ENCODE measurements at places on chromosomes 5 and 9.

- no peak for DNase-seq
Observed at GRCh38 chr5:58150926-58151325, 309.0 kb downstream of the PLK2 start.

GRCh38 chr5:156201788-156202403 is 125.1 kb upstream of the SGCD start:
- DNase-seq = no peak

GRCh38 chr9:13322828-13323550 is 43.5 kb upstream of the MPDZ start:
- no peak for DNase-seq

DNA sequence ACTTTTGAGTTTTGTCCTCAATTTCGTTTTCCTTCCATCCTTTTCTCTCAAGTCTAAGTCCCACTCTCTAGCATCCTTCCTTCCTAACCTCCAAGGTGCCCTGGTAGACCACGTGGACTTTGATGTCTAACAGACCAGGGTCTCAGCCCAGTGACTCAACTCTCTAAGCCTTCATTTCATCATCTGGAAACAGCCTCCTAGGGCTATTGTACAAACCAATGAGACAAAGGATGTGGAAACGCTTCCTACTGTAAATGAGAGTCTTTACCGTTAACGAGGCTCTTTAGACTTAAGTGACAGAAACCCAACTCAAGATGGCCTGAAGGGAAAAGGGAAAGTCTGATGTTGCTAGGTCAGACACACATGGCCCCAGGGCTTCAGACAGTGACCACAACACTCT is 49.2 kb upstream of the CPLX2 start:
- no peak for DNase-seq

- DNase-seq = no peak
Observed at GRCh38 chr9:75539523-75539922, 350.9 kb upstream of the PCSK5 start.

GRCh38 chr9:127816362-127816725 is 13.7 kb downstream of the FPGS start:
- DNase-seq = no peak

DNA sequence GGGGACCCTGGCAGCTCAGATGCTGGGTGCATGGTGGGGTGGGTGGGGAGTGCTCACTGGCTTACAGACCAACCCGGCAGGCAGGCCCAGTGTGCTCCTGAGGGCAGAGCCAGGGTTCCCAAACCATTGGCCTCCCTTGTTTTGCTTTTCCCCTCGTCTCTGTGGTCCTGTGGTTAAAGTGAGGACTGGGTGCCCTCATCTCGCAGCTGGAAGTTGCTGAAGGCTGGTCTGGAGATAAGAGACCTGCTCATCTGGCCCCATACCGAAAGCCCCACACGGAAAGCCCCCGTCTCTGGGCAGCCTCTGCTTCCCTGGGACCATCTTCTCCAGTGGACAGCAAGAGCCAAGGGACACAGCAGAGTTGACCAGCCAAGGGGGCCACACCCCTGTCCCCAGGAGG is 9.8 kb upstream of the NACC2 start:
- DNase-seq = no peak

DNA sequence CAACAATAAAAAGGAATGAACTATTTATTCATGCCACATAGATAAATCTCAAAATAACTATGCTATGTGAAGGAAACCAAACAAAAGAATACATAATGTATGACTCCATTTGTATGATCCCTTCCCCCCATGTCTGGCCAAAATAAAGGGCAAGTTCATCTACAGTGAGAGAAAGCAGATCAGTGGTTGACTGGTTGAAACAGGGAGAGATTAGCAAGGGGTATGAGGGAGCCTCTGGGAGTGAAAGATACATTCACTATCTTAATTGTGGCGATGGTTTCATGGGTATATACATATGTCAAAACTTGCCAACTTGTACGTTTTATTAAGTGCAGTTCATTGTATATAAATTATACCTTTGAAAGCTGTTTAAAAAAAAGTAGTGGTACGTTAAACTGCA is 4.8 kb downstream of the PSMD5 start:
- no peak for DNase-seq

DNA sequence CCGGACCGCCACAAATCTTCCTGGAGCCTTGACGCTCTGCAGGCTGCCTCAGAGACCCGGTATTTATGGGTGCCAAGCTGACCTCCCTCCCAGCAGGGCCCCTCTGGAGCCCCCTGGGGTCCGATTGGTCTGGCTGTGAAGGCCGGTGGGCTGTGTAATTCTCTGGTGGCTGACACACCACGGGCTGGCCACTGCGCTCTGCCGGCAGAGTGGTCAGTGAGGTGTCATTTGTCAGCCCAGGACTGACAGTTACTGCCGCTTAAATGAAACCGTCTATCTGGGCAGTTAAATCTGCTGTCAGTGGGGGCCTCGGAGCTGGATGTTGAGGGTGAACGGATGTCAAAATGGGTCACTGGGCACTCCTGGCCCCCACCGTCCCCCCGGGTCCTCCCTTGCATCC is 10.7 kb downstream of the NR5A1 start:
- DNase-seq = no peak

GRCh38 chr5:55356896-55357295 is 49.1 kb downstream of the MTREX start:
- DNase-seq = no peak

DNA sequence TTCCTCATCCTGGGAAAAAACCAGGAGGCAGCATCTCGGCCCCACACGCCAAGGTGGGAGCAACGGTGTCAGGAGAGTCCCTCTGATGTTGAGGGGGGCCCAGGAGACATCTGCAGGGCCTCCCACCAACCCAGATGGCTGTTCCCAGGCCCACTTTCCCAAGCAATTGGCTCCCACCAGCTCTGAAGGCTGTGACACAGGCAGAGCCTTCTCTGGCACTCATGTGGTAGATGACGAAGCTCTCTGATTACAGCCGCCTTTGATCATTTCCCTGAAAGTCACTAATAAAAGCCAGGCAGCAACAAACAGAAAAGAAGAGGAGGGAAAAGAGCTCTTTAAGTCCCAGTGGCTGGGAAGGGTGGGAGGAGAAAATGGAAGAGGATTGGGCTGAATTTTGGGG is 226.5 kb downstream of the CDK5RAP2 start:
- no peak for DNase-seq

DNA sequence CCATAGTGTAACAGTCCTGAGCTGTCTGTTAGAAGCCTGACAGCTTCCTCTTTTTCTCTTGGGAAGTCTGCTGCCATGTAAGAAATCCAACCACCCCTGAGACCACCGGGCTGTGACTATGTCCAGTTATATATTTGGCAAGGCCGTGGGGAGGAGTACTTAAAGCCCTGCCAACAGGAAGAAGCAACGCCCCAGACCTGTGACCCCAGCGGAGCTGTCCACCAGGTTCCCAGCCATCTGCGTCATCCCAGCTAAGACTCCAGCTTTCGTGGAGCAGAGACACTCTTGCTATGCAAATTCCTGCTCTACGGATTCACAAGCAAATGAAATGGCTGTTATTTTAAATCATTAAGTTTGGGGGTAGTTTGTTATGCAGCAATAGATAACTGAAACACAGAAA is 417.3 kb downstream of the TLE4 start:
- DNase-seq = no peak

- DNase-seq = peak; percentile 43
Observed at GRCh38 chr9:113589890-113590289, 126.4 kb downstream of the RGS3 start.

- no peak for DNase-seq
Observed at GRCh38 chr9:127524373-127524772, 73.1 kb downstream of the LRSAM1 start.

GRCh38 chr9:134930398-134930797 is 12.7 kb upstream of the FCN1 start:
- no peak for DNase-seq

GRCh38 chr9:20620650-20621470 is 1.4 kb downstream of the MLLT3 start:
- DNase-seq = peak; percentile 60

DNA sequence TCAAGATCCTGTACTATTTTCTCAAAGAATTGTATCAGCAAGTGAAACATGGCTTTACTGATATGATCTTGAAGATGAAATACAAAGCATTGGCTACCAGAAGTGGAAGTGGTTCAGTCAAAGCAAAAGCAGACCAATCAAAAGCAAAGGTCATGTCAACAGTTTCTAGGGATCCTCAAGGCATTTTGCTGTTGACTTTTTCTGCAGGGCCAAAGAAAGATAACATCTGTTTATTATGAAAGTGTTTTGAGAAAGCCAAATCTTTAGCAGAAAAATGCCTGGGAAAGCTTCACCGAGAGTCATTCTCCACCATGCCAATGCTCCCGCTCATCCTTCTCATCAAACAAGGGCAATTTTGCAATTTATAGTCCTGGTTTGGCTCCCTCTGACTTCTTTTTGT is 90.3 kb upstream of the ACO1 start:
- no peak for DNase-seq

- DNase-seq = no peak
Observed at GRCh38 chr5:133980652-133981051, 12.2 kb upstream of the C5orf15 start.

DNA sequence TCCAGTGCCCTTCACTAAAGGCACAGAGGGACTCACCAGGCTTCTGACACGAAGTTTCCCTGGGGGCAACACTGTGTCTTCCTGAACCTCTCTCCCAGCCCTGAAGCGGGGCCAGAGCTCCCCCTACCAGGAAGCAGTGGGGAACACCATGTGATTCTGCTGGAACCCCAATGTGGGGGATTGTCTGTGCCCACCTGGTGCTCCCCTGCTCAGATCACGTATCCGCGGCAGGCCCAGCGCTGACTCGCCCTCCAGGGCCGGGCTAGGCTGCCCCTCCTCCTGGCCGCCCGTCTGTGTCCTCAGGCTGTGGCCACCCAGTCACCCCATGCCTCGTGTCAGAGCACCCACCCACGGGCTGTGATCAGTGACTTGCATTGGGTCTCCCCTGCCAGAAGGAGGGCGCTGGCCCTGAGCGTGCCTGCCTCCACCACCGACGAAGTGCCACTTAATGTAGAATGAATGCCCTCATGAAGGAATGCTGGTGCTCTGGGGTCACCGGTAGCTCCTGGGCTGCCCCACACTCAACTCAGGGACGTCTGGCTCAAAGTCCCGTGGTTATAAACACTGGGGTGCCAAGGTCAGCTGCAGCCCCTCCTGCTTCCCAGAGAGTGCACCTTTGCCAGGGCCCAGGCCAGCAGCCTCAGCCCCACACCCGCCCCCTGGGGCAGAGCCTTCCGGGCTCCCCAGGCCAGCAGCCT is 22.1 kb downstream of the SARDH start:
- DNase-seq = peak; percentile 23

DNA sequence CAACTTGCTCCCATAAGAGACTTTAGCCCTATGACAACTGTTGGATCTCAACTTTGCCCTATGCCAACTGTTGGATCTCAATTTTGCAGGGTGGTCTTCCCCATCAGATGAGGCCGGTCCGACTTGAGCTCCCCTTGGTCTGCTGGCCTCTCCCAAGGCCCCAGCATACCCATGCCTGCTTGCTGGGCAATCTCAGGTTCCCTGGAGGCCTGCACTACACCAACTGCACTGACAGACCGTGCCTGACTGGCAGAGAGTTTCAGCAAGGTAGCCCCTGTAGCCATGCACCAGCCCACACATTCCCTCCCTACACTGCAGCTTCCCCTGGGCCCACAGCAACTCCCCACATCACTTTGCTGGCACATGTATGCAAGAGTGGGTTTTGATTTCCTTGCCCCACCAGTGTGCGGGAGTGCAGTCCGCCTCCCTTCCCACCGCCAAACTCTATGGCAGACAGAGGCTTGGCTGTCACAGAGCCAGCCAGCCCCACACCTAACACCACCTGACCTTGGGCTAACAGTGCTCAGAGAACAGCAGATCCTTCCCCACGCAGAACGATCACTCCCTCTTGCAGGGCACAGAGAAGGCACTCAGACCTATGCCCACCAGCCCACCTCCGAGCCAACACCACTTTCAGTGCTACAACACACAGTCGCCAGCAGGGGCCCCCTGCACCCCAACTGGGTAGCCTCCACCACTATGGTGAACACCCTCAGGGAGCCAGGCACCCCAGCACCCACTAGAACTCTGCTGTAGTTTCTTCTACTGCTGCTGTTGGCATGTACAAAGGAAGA is 279.9 kb upstream of the COX7C start:
- DNase-seq = no peak

- no peak for DNase-seq
Observed at GRCh38 chr9:114493521-114494184, 11.6 kb downstream of the WHRN start.

DNA sequence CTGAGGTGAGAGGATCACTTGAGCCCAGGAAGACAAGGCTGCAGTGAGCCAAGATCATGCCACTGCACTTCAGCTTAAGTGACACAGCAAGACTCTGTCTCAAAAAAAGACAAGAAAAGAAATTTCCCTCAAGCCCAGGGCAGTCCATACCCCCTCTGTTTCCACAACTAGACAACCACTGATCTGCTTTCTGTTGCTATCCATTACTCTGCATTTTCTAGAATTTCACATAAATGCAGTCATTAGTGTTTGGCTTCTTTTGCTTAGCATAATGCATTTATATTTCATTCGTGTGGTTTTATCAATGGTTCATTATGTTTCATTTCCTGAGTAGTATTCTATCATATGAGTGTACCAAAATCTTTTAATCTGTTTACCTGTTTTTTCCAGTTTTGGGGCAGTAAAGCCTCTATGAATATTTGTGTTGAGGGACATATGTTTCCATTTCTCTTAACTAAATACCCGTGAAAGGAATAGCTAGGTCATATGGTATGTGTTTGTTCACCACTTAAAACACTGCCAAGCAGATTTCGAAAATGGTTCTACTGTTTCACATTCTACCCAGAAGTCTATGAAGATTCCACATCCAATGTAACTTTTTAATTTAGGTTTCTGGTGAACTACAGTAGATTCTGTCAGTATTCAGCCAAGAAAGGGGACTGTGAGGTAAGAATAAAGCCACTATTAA is 271.8 kb downstream of the ZNF608 start:
- DNase-seq = no peak

DNA sequence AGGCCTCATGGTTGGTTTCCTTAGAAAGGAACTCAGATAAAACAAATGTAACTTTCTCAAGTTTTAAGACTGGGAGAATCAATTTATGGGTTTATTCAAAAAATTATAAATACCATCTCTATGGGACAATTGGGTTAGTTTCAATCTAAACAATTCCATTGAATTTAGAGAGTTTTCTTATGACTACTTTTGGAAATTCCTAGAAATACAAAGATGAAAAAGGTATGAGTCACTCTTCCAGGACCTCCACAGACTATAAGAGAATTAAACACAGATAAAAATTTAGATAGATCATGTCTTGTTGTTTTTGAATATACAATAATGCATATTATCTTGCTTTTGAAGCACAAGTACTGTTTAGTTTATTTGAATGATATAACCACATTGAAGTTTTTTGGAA is 188.7 kb downstream of the CHSY3 start:
- DNase-seq = no peak

All from suppressor macrophage (primary cell).